Daoy (cell line): ENCODE measurements at places on chromosomes 4 and X. TPM values are rescaled to one million over a fixed set of nuclear protein-coding genes. Genes with fewer than 3 reads are reported as not detected.

The GUCY1A1 gene
- 1.4 and 1.5 TPM in 2 replicates for total RNA-seq

DNA sequence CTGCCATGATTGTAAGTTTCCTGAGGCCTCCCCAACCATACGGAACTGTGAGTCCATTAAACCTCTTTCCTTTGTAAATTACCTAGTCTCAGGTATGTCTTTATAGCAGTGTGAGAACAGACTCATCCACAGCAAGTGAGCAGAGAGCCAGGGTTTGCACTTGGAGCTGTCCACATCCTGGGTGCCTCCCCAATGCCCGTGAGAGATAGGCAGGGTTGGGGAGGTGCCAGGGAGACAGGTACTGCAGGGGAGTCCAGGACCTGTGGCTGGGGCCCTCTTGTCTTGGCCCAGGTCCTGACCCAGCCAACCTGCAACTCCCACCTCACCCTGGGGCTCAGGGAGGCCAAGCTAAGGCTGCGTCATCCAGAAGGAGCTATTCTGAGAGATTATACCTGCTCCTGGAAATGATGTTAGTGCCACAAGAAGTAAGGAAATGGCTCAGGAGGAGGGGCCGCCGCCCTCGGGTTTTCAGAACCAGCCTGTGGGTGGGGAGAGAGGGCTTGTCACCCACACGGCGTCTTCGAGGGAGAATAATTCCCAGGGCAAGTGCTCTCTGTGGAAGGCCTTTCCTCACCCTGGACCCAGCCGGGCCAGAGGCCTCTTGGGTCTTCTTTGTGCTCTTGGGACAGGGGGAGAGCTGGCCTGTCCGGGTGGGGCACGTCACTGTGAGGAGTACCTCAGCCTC is 66.5 kb downstream of the ADRA2C start:
- no peak for DNase-seq

GRCh38 chr4:16416601-16417000 is 190.3 kb upstream of the TAPT1 start:
- DNase-seq = no peak

The ARHGEF38 gene
- not detected in 2 replicates for total RNA-seq

GRCh38 chr4:113446019-113446418 is 315.5 kb downstream of the CAMK2D start:
- DNase-seq = peak; percentile 35

GRCh38 chr4:152398060-152398459 is 137.8 kb downstream of the FBXW7 start:
- no peak for DNase-seq

DNA sequence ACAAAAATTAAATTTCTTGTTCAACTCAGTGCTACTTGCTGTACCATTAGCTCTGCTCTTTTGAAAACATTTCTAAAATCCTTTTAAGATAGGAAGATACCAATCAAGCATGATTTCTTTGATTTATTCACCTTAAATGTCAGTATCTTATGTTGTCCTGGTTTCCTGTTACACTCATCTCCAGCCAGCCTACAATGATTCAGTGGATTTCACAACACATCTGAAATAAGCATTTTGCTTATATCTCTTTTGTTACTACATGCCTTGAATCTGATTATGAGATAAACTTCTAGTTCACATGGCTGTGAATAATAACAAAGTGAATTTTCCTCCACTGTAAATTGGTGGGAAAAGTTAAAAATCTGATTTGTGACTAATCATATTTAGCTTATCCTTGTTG is 112.5 kb upstream of the BMP3 start:
- no peak for DNase-seq

- DNase-seq = no peak
These were observed 270.2 kb upstream of the SMIM31 start for GRCh38 chr4:164483711-164484110.

- DNase-seq = no peak
These were observed 28.7 kb downstream of the RHOH start for GRCh38 chr4:40225497-40225896.

DNA sequence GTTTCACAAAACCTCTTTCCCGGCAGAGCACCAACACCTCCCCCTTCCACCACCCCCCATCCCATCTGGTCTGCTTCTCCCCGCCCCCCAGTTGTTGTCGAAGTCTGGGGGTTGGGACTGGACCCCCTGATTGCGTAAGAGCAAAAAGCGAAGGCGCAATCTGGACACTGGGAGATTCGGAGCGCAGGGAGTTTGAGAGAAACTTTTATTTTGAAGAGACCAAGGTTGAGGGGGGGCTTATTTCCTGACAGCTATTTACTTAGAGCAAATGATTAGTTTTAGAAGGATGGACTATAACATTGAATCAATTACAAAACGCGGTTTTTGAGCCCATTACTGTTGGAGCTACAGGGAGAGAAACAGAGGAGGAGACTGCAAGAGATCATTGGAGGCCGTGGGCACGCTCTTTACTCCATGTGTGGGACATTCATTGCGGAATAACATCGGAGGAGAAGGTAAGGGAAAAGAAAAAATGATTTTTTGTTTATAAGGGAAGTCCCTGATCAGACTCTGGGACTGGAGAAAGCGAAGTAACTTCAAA is at the start of gene PDGFRA:
Gene PDGFRA, plus strand, starts transcription at position 333 of the 541 bp plus-strand sequence. CDS start 29,476 bp downstream, outside the sequence.
- peak; percentile 7 for DNase-seq

DNA sequence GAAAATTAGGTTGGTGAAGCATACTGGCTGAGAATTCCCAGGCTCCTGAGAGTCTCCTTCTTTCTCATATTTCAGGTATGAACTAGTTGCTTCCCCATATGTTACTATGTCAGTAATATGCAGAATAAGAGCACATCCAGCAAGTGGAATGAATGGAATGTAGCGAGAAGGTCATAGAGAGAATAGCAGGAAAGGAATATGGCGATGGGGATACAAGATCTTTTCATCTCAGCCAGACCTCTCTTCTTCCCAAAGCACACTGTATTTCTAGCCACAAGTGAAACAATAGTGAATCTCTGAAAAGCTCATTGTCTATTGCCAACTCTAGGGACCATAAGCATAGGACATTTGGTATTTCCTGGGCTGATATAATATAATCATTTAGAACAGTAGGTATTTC is 54.6 kb upstream of the MMAA start:
- no peak for DNase-seq

DNA sequence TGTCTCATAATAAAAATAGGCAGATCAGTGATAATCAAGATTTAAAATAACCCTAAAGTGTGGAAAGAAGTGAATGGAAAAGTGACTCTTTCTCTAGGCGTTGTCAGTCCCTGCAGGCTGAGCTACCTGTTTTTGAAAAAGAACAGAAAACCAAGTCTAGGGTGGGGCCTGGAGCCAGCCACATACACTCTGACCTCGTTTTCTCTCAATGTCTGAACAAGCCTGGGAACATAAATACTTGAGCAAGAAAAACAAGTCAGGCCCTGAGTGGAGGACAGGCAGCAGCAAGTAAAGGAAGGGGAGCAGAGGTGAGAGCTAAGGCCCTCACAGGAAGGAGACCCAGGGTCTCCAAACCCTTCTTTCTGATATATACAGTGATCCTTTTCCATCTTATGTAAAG is 91.7 kb upstream of the HPF1 start:
- no peak for DNase-seq

GRCh38 chr4:87516683-87517082 is 12.5 kb downstream of the SPARCL1 start:
- no peak for DNase-seq

The RBMXL3 gene
- total RNA-seq = not detected in 2 replicates

DNA sequence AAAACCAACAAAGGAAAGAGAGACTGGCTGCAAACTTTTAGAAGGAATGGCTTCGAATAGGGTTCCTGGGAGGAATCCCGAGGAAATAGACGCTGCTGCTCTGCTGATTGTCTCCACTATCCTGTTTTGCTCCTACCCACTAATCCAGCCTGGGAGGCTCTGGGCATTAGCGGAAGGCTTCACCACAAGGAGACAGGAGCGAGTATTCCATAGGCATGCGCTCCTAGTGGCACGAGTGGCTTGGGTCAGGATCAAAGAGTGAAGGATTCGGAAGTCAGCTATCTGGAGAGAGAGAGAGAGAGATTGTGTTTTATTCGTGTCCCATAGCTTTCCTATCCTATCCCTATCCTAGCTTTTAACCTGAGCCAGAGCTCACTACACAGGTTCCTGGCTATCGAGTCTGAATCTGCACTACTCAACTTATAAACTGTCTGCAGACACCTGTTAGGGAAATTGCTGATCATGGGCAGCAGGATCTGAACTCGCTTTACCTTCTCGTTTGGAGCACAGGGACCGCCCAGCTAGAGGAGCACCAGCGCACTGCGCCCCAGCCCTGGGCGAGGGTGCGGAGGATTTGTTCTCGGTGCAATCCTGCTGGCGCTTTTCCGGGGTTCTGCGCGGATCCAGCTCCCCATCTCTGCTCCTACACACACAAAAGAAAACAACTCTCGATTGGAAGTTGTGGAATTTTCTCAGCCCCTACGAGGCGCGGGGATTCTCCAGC is 740 bp upstream of the NPY2R start:
- no peak for DNase-seq

- DNase-seq = no peak
These were observed 9.3 kb upstream of the RGS12 start for GRCh38 chr4:3283483-3283882.

DNA sequence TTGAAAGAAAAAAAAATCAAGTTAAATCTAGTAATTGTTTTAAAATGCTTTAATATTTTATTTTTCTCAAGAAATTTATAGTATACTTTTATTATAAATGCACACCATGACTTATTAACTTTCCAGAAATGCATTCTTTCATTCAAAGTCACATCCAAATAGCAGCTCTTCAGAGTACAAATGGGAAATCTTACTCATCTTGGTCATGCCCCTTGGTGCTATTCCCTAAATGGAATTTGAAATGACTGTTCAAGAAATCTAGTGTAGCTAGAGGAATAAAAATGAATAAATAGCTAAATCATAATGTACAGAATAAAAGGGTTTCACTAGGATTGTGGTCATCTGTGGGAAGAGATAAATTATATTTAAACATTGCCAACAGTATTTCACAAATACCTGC is 1139.7 kb downstream of the PCDH18 start:
- DNase-seq = no peak

The PDGFC gene
- 34.0 and 53.0 TPM in 2 replicates for total RNA-seq

DNA sequence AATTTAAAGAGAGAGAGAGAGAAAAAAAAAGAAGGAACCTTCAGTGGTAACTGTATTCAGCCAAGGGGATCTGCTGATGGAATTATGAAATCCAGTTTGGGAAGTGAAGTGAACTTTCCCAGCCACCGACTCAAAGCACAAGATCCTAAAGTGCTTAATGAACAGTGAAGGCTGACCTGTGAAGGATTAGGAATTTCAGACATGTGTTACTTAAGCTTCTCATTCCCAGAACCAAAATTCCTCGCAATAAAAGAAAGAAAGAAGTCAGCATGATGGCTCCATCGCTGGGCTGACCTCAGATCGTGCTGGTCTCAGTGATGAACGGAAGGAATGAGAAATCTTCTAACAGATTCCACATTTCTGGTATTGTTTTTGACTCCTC is 135.2 kb downstream of the ARSF start:
- DNase-seq = no peak

- no peak for DNase-seq
These were observed 249.3 kb downstream of the CHIC1 start for GRCh38 chrX:73812256-73812655.

DNA sequence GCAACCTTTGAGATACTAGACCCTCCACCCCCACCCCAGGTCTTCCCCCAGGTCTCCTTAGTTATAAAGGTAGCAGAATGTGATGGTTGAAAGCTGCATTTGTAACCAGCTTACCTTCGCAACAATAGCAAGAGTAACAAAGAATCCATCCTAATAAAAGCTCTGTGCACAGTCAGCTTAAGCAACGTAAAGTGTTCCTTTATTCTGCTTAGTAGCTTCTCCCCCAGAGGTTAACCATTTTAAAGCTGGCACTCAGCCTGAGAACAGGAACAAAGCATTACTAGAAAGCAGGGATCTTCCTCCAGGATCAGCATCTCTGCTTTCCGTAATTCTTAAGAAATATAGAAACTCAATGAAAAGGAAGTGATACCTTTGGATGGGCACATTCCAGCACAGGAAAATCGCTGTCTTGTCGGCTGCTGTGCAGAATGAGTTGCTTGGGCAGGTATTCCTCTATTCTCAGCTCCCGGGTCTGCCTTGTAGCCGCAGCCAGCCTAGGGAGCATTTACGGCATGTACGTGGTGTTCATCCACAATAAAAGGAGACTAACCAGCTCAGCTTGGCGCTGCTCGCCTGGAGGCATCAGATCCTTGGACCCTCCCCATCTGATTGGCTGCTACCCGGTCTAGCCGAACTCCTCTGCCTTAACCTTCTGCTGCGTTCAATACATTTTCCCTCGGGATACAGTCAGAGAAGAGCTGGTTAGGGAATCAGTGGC is 113.0 kb upstream of the TLR3 start:
- no peak for DNase-seq

DNA sequence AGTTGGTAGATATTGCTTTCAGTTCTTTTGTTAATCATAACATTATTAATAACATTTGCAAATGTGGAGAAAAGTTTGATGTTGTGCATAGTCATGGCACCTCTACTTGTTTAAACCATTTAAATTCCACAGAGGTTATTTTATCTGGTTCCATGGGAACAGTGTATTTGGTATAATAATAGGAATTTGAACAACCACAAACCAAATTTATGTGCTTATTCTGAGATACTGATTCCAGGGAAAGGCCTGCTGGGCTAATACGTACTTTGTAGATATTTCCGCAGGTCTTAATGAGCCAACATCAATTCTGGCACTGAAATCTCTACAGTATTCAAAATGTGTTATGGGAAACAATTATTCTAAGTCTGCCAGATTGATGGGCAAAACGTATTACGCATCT is 319.0 kb downstream of the DKK2 start:
- no peak for DNase-seq

GRCh38 chr4:143127621-143128020 is 57.1 kb upstream of the USP38 start:
- no peak for DNase-seq

The ZIC3 gene
- total RNA-seq = 0.74 and 1.4 TPM in 2 replicates

GRCh38 chrX:19846995-19847790 is 40.2 kb downstream of the SH3KBP1 start:
- peak; percentile 61 for DNase-seq

DNA sequence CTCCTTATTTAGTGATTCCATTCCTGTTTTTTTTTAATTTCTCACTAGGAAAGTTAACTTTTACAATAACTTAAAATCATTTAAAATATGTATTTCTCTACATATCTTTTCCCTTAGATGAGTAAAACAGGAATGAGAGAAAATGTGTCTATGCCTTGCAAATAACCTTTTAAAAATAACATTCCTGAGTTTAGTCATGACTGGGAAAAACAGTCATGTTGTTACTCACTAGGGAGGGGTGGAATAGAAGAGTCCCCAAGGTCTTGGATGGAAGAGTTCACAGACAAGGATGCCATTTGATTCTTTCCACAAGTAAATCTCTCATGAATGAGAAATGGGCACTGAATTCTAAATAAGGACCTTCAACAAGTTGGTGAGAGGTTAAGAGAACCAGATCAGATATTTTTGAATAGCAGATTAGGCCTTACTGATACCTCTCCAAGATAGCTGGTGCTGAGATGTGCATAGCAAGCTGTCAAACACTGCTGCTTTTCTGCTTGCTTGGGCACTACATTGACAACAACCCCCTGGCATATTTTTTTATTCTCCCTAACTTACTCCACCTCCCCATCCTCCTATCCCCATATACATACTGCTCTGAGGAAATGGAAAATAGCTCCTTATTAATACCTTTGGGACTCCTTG is 25.1 kb downstream of the UGDH start:
- no peak for DNase-seq

The GC gene
- not detected in 2 replicates for total RNA-seq

GRCh38 chr4:131551306-131551705 is 1597.8 kb upstream of the PCDH10 start:
- DNase-seq = no peak

- DNase-seq = no peak
These were observed 575 bp downstream of the ZNF185 start for GRCh38 chrX:152898442-152898841.
